ENCODE measurements at places on chromosomes 1 and 21. TPM values are rescaled to one million over a fixed set of nuclear protein-coding genes. Genes with fewer than 3 reads are reported as not detected.

DNA sequence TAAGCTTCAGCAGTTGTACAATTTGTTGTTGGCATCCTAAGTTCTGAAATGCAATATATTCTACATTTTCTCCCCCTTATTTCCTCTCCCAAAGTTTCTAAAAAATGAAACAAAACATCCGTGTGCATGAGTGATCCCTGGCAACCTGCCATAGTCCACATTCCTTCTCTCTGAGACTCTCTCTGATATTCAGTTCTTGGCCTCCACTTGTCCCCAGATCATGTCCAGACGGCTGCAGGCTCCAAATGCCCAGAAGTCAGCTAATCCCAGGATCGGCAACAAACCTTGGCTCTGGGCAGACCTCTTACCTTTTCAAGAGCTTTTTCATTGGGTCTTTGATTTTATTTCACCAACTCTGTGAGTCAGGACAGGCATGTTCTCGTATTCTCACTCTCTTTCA, 187.8 kb downstream of the ETS2 start:
- no peak for DNase-seq
- H3K4me1 ChIP-seq = no peaks in the 10 kb centered on the region
- no peak overlapping the region for H3K27ac ChIP-seq
- no peak overlapping the region for H3K4me3 ChIP-seq

GRCh38 chr1:203517426-203518110, 23.6 kb downstream of the OPTC start:
- H3K27ac ChIP-seq = no peak overlapping the region
- peaks cover 21% of the 10 kb centered on the region for H3K4me1 ChIP-seq
- H3K27me3 ChIP-seq = no peaks in the 10 kb centered on the region
- peaks cover 1% of the 10 kb centered on the region for H3K36me3 ChIP-seq

DNA sequence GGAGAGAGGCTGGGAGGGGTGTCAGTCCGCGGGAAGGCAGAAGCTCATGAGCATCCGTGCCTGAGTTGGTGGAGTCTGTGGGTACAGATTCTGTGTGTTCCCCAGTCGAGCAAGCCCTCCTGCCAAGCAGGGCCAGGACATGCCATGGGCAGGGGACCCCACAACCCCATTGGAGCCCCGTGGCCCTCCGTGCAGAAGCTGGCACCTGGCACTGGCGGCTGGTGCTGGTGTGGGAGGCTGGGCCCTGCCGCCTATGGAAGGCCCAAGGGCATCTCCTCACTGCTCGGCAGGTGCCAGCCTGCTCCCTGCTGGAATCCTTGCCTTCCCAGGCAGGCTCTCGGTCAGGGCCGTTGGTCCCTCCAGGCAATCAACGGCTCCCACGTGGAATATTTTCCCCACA, 73.7 kb downstream of the UBE2T start:
- no peak for DNase-seq
- peaks cover 38% of the 10 kb centered on the region for H3K27me3 ChIP-seq
- H3K36me3 ChIP-seq = no peaks in the 10 kb centered on the region
- no peaks in the 10 kb centered on the region for H3K4me1 ChIP-seq
- no peak overlapping the region for H3K4me3 ChIP-seq
- no peak overlapping the region for H3K27ac ChIP-seq

DNA sequence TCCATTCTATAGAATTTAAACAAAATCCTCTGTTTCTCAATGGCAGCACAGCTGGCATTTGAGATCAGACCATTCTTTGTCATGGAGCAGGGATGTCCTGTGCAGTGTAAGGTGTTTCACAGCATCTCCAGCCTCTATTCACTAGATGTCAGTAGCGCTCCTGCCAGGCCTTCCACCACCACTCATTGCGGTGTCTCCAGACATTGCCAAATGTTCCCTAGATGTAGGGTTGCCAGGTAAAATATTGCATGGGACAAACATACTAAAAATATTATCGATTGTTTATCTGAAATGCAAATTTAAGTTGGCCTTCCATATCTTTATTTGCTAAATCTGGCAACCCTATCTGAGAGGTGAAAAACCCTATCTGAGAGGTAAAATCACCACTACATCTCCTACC, 11.7 kb downstream of the ITLN2 start:
- no peak for DNase-seq
- H3K36me3 ChIP-seq = no peaks in the 10 kb centered on the region
- H3K4me3 ChIP-seq = no peak overlapping the region

DNA sequence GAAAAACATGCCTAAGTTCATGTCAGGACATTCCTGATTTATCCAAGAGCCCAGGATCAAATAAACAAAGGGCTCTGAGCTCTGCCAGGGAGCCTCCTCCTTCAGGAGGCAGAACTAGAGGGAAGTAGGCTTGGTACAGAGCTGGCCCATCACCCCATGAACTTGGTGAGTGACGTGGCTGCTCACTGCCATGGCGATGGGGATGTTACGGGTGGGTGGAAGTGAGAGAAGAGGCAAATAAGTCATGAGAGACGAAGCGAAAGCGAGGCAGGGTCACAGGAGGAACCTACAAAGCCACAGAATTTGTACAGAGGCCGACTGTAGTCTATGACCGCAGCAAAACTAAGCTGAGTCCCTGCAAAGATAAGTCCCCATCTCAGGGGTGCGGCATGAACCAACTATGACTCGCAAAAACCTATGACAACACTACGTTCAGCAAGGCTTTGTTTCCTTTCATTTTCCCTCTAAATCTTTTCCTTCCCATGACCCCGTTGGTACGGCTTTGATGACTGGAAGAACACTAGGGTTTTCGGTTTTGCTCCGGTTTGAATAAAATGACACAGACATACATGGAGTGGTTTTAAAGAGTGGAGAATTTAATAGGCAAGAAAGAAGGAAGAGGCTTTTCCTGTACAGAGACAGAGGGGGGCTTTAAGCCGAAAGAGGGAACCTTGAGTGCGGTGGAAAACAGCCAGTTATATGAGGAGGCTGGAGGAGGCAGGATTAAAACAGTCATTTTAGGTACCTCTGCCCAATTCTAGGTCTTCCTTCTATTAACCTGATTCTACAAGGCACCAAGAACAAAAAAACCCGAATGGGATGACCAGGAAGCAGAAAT, 74.1 kb downstream of the CD46 start:
- peak overlapping the region; percentile 87 for H3K4me3 ChIP-seq
- H3K27ac ChIP-seq = peak overlapping the region; percentile 98
- H3K4me1 ChIP-seq = peaks cover 90% of the 10 kb centered on the region
- H3K36me3 ChIP-seq = peaks cover 26% of the 10 kb centered on the region
- DNase-seq = peak; percentile 86

DNA sequence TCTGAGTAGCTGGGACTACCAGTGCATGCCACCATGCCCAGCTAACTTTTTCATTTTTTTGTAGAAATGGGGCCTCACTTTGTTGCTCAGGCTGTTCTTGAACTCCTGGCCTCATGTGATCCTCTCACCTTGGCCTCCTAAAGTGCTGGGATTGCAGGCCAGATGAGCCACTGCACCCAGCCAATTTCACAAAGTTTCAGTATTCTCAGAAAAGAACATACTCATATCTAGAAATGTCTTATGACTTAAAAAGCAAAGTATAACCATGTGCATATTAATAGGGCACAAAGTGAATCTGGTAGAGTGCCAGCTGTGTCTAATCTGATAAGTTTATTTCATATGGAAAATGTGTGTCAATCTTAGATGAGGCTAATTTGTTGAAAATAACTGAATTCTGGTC, 87.5 kb upstream of the CACYBP start:
- peaks cover 3% of the 10 kb centered on the region for H3K36me3 ChIP-seq
- H3K27ac ChIP-seq = peak overlapping the region; percentile 27
- DNase-seq = no peak
- H3K27me3 ChIP-seq = no peaks in the 10 kb centered on the region

SGIP1 gene
- total RNA-seq = not detected

DNA sequence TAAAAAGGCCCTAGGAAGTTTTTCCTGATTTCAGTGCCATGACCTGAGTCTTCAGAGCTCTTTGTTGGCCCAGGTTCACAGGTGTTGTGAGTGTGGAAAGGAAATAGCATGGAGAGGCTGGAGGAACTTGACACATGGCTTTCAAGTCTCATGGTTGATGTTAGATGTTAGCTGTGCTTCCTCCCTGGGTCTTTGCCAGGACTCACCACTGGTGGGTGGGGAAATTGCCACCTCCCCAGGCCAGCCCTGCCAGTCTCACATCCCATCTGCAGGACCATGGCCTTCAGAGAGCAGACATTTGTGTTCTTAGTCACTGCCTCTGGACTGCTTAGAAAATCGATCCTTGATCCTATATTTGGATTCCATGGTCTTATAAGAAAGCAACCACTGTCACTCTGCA, 383.2 kb downstream of the DISC1 start:
- H3K27ac ChIP-seq = no peak overlapping the region
- H3K4me3 ChIP-seq = no peak overlapping the region

DNA sequence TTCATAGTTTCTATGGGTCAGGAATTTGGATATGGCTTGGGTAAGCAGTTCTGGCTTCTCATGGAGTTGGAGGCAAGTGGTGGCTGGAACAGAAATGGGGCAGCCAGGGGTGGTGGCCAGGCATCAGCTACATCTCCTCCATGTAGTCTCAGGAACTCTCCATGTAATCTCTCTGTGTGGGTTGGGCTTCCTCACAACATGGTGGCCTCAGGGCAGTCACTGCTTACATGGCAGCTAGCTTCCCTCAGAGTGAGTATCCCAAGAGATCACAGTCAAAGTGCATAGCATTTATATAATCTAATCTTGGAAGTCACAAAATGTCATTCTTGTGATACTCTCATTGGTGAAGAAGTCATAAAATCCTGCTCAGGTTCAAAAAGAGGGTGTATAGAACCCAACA, 25.7 kb downstream of the MR1 start:
- DNase-seq = no peak
- H3K27me3 ChIP-seq = no peaks in the 10 kb centered on the region
- peaks cover 25% of the 10 kb centered on the region for H3K4me1 ChIP-seq
- peaks cover 41% of the 10 kb centered on the region for H3K36me3 ChIP-seq

DNA sequence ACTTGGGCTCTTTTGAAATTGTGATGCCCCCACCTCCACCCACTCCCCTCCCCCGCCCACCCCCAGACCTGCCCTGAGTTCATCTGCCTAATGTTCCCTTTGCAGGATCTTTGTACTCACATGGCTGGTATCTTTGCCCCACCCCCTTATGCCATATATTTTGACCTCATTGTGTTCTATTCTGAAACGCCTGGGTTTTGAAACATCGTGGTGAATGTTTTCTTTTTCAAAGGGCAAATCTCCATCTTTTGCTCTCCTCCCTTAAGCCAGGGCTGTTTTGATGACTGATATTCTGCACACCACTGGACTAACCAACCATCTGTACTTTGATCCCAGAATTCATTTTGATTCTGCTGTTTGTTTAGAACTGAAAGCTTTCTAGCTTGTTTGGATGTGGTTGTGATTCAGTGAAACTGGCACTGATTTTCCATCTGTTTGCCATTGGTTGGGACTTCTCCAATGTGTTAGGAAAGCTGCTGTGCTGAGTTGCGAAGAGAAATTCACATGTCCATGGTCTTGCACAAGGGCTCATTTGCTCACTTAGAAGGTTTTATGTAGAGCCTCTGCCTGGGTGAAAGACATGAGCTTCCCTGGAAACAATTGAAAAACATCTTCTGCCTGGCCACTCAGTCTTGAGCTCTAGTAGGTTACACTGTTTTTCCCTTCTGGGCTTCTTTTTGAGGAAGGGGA, 16.5 kb downstream of the SMAP2 start:
- DNase-seq = no peak
- H3K4me1 ChIP-seq = peaks cover 88% of the 10 kb centered on the region
- H3K27me3 ChIP-seq = no peaks in the 10 kb centered on the region

- H3K27ac ChIP-seq = no peak overlapping the region
- no peak for DNase-seq
- peaks cover 26% of the 10 kb centered on the region for H3K27me3 ChIP-seq
- no peaks in the 10 kb centered on the region for H3K36me3 ChIP-seq
These were observed 36.5 kb downstream of the RIPK4 start for GRCh38 chr21:41730367-41730765.

DNA sequence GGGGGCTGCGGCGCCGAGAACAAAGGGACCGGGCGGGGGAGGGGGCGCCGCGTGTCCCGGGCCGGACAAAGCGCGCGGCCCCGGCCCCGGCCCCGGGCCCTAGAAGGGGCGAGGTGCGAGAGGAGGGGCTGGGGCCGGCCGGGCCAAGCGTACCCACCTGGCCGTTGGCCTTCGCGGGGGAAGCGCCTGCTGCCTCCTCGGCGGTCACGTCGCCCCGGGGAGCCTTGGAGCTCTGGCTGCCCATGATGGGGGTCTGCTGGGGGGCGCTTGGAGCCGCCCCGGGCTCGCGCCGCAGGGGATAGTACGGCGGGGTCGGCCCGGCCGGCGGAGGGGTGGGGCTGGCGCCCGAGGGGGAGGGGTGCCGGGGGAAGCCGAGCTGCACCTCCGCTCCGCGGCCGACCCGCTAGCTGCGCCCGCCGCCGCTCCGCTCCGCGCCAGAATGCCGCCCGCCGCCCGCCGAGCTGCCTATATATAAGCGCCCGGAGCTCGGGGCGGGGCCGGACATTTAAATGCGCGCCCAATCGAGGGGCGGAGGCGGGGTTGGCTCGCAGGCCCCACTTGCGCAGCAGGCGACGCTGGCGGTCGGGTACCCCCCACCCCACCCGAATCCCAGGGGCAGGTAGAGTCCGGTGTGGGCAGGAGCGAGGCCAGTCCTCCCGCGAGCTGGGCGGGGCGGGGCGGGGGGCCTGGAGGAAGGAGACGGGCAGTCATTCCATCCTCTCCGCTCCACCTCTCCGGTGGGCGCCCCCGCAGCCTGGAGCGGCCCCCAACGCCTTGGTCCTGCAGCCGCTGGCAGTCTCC, at the start of gene MARCKSL1:
MARCKSL1 (minus strand) TSS at position 444 of the 801 bp plus-strand sequence; CDS start at position 244, 200 bp downstream.
- peaks cover 52% of the 10 kb centered on the region for H3K4me1 ChIP-seq
- peaks cover 21% of the 10 kb centered on the region for H3K36me3 ChIP-seq
- peak; percentile 80 for DNase-seq
- peak within 1 kb of the TSS; percentile 88 for H3K4me3 ChIP-seq
- no peaks in the 10 kb centered on the region for H3K27me3 ChIP-seq

DNA sequence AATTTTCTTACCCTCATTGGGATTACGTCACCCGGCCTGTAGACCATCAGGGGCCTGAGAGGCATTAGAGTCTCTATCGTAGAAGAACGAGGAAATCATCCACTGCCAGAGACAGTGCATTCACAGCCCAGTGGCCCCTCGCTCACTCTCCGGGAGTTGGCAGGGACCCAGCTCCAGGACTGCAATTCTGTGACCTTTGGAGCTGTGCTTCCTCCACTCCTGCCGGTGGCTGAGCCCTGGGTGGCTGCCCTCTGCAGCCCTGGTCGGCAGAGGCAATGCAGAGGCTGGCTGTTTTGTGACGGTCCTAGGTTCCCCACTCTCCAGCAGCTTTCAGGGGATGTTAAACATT, 12.7 kb downstream of the SLC37A1 start:
- peaks cover 62% of the 10 kb centered on the region for H3K4me1 ChIP-seq
- H3K27ac ChIP-seq = no peak overlapping the region
- peaks cover 40% of the 10 kb centered on the region for H3K36me3 ChIP-seq
- peaks cover 2% of the 10 kb centered on the region for H3K27me3 ChIP-seq
- no peak overlapping the region for H3K4me3 ChIP-seq
- DNase-seq = no peak

GRCh38 chr1:58584082-58584895, 7.2 kb upstream of the TACSTD2 start:
- peaks cover 62% of the 10 kb centered on the region for H3K27me3 ChIP-seq
- no peak overlapping the region for H3K4me3 ChIP-seq
- H3K36me3 ChIP-seq = peaks cover 2% of the 10 kb centered on the region
- no peak for DNase-seq

RNF223 gene
- total RNA-seq = not detected

- no peaks in the 10 kb centered on the region for H3K36me3 ChIP-seq
- no peaks in the 10 kb centered on the region for H3K27me3 ChIP-seq
- H3K4me3 ChIP-seq = no peak overlapping the region
These were observed 28.2 kb downstream of the DNAH14 start for GRCh38 chr1:224957696-224958095.

Data from activated T-helper 1 cell treated with anti-CD3 and anti-CD28 coated beads, Interleukin-12 subunit alpha, Interleukin-12 subunit beta, Interleukin-2, Interleukin-4 antibody, amounts not matched to agents 30 ng/mL and 10 ng/mL and 1 ng/mL, durations not matched to agents 14 hours and 24 hours and 36 hours (primary cell).